ENCODE measurements at places on chromosomes 2 and 18.

DNA sequence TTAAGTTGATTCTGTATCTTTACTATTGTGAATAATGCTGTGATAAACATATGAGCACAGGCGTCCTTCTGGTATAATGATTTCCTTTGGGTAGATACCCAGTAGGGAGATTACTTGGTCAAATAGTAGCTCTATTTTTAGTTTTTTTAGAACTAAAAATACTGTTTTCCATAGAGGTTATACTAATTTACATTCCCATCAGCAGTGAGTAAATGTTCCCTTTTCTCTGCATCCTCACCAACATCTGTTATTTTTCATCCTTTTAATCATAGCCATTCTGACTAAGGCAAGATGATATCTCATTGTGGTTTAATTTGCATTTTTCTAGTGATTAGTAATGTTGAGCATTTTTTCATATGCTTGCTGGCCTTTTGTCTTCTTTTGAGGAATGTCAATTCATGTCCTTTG lies 35.1 kb downstream of the PMS1 start:
- no peak for DNase-seq

DNA sequence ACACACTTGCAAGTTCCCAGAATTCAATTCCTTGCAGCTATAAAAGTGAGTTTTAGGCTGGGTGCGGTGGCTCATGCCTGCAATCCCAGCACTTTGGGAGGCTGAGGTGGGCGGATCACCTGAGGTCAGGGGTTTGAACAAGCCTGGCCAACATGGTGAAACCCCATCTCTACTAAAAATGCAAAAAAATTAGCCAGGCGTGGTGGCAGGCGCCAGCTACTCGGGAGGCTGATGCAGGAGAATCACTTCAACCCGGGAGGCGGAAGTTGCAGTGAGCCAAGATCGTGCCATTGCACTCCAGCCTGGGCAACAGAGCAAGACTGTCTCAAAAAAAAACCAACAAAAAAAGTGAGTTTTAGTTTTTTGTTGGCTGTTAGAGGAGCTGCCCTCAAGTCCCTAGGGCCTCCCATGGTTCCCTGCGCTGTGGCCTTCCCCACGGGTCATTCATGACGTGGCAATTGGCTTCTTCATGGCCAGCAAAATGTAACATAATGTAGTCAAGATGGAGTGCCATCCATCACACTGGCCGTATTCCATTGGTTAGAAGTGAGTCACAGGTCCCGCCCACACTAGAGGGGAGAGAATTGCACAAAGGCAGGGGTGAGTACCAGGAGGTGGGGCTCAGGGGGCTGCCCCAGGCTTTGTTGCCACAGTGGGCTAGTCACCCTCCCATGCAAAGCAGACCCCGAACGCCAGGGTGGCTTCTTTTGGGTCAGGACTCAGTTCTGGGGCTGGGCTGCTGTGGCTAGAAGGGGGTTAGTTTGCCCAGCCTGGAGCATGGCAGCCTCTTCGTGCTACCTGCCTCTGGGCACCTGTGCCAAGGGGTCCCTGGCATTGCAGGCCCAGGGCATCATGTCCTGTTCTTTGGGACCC lies 37.7 kb upstream of the INHBB start:
- DNase-seq: no peak

DNA sequence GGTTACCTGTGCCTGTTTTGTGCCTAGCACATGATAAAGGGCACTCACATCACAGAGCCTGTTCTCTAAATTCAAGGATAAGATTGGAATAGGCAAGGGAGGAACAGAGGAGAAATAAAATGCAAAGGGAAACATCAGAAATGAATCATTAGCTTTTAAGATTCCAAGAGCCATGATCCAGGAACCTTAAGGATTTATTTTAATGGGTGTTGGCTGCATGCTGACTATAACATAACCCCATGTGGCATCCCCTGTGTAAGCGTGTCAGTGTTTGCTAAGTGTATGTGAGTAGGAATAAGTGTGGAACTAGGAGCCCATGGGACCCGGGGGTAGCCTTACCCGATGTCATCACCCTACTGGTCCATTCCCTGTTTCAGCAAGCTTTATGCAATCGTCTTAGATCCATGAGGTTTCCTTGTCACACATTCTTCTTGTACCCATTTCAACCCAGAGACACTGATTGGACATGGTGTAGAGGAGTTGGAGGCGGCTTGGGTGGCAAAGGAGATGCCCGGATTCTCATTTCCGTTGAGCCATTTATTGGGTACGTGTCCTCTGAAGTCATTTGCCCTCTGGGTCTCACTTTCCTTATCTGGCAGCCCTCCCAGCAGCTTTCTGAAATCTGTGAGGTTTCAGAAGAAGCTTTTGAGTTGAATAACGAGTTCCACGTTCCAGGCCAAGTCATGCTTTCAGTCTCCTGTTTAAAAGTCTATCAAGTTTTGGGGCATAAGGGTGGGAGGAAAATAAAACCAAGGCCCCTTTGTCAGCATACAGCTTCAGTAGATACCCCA lies 117.0 kb downstream of the MGAT5 start:
- no peak for DNase-seq

- DNase-seq: no peak
Measured at GRCh38 chr2:207926133-207926988, 99.0 kb downstream of the PLEKHM3 start.

GRCh38 chr2:32743480-32744236 lies 115.8 kb downstream of the TTC27 start:
- no peak for DNase-seq

DNA sequence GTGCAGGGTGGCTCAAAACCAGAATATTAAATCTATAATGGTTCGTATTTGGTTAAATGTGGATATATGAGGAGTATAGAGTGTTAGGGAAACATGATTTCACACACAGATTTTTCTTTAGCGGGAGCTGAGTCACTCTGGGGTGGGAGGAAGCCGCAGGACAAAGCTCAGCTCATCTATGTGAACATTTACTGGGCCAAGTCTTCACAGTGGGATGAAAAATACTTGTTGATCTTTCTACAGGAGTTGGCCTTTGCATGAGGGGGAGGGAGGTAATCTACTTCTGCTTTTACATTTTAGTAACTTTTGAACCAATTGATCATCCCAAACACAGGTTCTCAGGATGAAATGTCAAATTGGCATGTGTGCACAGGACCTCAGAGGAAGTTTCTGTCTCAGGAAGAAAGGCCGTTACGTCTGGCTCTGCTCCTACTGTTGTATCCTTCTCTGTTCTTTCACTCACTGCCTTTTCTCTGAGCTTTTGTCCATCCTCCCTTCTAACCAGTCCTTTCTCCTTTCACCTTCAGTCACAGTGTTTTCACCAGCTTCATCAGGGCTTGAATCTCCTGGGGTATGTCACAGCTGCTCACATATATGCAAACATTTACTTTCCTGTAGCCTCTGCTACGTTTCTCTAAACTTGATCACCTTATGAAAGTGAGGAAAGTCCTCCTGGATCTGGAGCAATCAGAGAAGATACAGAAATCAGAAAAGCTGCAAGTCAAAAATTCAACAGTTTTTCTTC lies 943.3 kb upstream of the FANCL start:
- peak; percentile 23 for DNase-seq

- DNase-seq: no peak
Measured at GRCh38 chr18:26989842-26990241, 124.3 kb upstream of the AQP4 start.

DNA sequence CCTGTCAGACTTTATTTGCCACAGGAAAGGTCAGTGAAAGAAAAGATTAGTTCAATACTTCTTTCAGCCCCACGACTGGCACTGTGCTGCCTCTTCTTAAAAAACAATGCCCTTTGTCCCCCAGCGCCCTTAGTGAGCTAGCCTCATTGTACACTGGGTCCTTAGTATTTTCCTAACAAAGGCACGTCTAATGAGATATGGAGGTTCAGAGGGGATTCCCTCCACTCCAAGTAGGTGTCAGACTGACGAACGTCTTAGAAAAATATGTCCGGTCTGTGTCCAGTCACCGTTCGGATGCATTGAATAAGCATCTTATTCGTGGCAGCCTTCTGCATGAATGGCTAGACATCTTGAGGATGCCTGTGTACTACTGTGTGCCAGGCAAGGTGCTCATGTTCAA lies 1.1 kb downstream of the FECH start:
- DNase-seq: peak; percentile 6

DNA sequence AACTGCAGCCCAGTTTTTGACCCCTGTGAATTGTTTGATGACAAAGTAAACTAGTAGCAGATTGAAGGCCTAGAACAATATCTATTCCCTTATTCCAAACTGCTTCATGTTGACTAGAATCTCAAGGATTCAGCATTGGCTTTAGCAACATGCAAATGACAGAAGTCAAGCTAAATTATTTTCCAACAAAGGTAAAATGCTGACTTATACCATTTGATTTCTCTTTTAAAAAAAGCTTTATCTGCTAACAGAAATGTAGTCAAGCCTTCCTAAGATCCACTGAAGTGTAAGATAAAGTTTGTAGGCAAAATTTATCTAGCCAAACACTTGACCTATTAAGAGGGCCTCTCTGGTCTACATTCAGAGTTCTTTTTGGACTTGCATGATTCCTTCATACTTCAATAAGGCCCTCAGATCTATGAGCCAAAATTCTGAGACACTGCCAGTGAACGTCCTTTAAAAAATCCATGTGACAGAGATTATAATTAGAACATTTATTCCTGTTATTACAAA lies 9.5 kb upstream of the CYBRD1 start:
- no peak for DNase-seq

GRCh38 chr2:43003702-43004101 lies 211.3 kb upstream of the HAAO start:
- no peak for DNase-seq

DNA sequence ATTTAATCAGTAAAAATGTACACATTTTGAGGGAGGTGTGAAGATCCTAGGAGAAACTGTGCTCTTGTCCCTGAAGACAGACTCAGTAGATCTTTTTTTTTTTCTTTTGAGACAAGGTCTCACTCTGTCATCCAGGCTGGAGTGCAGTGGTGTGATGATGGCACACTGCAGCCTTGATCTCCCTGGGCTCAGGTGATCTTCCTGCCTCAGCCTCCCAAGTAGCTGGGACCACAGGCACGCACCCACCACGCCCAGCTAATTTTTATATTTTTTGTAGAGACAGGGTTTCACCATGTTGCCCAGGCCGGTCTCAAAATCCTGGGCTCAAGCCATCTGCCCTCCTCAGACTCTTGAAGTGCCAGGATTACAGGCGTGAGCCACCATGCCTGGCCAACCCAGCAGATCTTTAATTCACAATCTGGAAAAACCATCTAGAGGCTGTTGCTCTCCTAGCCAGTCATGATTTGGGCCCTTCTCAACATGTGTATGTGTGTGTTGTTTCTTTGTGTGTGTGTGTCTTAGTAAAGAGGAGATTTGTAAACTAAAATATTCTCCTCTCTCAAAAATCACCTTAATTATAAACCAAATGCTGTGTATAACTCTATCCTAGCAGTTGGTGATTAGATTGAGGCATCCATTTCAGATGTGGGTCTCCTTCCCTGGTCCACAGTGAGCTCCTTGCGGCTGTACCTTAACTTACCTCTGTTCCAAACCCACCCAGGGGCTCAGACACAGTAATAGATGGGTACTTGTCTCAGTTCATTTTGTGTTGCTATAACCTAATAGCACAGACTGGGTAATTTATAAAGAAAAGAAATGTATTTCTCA lies 3.9 kb upstream of the MYCN start:
- DNase-seq: no peak

DNA sequence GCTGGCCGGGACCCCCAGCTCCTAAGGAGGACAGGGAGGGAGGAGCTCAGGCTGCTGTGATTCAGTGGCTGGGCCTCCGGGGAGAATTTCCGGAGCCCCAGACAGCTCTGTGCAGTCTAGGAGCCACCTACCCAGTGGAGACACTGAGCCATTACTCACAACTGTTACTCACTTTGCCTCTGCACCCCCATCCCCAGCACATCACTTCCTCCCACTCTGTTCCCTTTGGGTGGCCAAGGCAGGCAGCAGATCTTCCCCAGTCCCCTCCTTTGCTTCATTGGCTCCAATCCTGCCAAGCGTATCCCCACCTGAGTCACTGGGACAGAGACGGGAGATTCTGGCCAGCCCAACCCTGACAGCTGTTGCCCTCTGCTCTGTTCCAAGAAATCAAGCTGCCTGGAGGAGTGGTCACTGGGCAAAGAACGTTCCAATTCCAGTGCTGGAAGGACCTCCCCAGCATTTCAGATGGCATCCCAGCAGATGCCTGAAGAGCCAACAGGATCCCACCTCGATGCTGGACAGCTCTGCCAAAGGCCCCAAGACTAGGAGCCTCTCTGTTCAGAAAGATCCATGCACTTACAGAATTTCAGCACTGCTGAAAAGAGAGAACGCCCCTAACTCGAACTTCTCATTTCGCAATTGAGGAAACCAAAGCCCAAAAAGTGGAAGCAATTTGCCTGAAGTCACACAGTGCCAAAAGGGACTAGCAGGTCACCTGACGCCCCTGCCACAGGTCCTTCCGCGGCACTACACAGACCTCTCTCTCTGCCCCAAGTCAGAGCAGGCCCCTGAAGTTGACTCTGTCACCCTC lies 68.3 kb downstream of the TNS1 start:
- no peak for DNase-seq

- no peak for DNase-seq
Measured at GRCh38 chr18:52431683-52432082, 91.7 kb downstream of the DCC start.

DNA sequence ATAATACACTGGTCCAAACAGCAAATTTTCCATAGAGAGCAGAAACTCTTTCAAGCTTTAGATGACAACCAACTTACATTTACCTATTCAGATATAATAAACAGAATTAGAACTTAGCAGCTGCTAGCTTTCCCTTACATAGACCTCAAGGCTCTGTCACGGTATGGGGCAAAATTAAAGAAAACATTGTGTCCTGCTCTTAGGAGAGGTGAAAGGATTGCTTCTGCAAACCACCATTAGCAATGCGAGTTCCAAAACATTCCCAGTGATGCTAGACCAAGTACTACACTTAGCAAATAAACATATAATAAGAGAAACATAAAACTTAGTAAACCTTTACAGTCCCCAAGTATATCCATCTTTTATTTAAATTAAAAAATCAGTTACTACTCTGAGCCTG lies 183.3 kb downstream of the CAMKMT start:
- DNase-seq: no peak

GRCh38 chr2:66340521-66340920 lies 94.4 kb upstream of the MEIS1 start:
- no peak for DNase-seq

DNA sequence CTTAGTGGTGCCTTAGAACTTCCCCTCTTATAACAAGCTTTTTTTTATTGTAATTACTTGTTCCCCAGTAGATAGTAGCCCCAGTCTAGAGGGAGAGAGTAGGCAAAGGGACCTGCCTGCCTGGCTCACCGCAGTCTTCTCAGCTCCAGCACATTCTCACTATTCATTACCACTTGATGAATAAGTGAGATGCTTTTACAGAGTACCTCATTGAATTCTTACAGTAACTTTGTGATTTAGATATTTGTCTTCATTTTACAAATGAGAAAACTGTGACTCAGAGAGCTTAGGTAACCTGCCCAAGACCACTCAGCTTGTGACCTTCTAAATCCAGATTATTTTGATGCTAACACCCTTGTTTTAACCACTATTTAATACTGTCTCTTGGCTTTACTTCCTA lies 77.8 kb downstream of the CHRNA1 start:
- no peak for DNase-seq

DNA sequence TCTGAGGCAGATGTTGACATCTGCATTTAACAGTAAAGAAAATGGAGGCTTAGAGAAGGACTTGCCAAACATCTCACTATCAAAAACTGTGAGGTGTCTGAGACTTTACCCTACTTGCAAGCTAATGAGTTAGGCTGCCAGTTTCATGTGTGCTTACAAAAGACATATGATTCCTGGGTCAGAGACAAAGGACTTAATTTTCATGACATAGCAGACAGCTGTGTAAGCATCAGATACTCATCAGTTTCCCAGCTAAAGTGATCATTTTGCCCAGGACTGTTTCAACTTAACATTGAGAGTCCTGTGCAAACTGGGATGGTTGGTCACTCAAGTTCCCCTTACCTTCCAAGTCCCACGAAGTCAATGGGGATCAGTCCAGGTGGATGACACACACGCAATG lies 18.9 kb upstream of the DAPL1 start:
- DNase-seq: no peak

All from NCI-H460 (cell line).